ENCODE measurements at places on chromosomes 6 and 20. TPM values are rescaled to one million over a fixed set of nuclear protein-coding genes. Genes with fewer than 3 reads are reported as not detected.

The BPIFB1 gene
- not detected for total RNA-seq

The TREML2 gene
- not detected for total RNA-seq

The GSS gene
- 70.0 TPM for total RNA-seq

The ARMC2 gene
- total RNA-seq = 9.0 TPM

The CTAGE9 gene
- not detected for total RNA-seq

The CLVS2 gene
- total RNA-seq = 38.9 TPM

DNA sequence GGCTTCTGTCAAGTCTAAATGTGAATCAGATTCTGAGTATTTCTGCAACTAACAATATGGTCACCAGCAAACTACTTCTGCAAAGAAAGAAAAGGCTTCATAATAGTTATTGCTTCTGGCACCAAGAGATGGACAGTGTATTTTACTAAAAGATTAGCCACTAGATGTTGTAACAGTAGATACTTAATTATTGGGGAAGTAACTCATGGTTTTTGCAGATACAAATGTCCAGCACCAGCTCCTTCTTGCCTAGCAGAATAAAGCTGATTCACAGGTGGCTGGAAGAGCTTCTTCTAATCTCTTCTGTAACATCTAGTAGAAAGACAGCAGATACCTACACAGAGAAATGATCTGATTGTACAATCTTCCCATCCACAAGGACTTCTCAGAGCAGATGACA is 21.2 kb downstream of the ATXN1 start:
- peaks cover 14% of the 10 kb centered on the region for H3K4me1 ChIP-seq
- no peak for DNase-seq
- no peak overlapping the region for H3K4me3 ChIP-seq
- H3K36me3 ChIP-seq = no peaks in the 10 kb centered on the region
- no peak overlapping the region for H3K27ac ChIP-seq

GRCh38 chr20:4844325-4844724 is 122.6 kb downstream of the PRND start:
- no peak for DNase-seq
- H3K4me3 ChIP-seq = no peak overlapping the region
- H3K27ac ChIP-seq = no peak overlapping the region
- H3K4me1 ChIP-seq = no peaks in the 10 kb centered on the region
- H3K36me3 ChIP-seq = no peaks in the 10 kb centered on the region

DNA sequence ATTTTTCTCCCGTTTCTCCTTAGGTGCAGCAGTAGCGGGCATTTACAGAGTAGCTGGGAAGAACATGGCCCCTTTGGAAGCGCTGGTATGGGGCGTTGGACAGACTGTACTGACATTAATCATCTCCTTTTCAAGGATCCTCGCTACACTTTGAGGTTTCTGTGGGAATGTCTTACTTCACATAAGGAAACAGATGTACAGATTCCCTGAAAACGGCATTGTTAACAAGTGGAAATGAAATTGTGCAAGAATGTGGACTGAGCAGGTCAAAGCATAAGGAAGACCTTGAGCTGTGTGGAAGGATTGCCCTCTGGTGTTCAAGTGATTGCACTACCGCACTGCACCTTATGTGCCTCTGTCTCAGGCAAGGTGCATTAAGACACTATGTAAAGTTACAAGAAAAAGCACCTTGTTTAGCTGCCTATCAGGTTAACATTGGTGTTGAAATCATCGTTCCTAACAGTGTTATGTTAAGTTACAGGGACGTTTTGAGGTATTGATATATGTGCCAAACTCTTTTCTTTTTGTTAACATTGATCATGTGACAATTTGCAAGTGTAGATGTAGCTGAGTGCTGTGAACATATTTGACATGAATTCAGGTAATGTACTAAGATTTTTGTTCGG is 38.0 kb downstream of the TMEM170B start:
- H3K4me1 ChIP-seq = no peaks in the 10 kb centered on the region
- H3K36me3 ChIP-seq = no peaks in the 10 kb centered on the region
- peak; percentile 84 for DNase-seq
- no peaks in the 10 kb centered on the region for H3K27me3 ChIP-seq
- H3K27ac ChIP-seq = no peak overlapping the region
- no peak overlapping the region for H3K4me3 ChIP-seq

DNA sequence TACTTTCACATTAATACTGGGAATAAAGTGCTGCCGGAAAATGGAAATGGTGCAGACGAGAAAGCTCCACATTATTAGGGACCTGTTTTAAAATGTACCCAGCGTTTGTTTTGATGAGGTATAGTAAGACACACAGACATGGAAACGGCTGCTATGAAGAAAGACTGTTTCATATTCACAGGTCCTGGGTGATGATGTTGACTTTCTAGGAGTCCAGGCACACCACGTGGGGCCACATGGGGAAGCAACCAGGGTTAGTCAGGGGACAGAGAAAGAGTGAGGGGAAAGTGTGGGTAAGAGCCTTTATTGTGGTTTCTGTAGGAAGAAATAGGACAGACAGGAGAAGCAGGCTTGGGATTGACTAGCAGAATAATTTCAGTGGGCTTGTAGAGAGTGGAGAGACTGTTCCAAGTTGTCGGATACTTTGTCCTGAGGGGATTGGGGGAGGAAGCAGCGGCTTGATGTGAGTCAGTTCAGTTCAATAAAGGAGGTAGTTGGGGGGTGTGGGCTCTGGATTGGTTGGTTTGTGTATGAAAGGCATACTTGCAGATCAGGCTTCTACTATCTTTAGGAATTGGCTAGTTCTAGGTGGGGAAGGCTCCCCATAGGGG is 112.0 kb upstream of the MCHR2 start:
- no peak overlapping the region for H3K27ac ChIP-seq
- DNase-seq = no peak
- H3K27me3 ChIP-seq = no peaks in the 10 kb centered on the region
- no peaks in the 10 kb centered on the region for H3K4me1 ChIP-seq

DNA sequence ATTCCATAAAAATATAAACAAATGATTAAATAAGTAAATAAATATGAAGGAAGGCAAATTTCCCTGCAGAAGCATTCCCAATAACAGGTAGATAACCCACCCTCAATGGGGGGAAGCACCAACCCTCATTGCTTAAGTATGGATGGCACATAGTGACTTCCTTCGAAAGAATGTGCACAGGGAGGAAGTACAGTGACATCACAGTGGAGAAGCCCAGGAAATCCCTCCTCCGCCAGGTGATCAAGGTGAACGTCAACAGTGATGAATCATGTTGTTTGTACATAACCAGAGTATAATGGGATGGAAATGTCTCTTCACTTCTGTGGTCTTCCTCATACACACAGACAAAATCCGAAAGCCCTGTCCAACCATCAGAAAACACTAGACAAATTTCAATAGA is 267.9 kb downstream of the THBS2 start:
- no peak overlapping the region for H3K4me3 ChIP-seq
- no peaks in the 10 kb centered on the region for H3K4me1 ChIP-seq
- H3K27ac ChIP-seq = no peak overlapping the region
- no peak for DNase-seq
- H3K36me3 ChIP-seq = no peaks in the 10 kb centered on the region
- H3K27me3 ChIP-seq = no peaks in the 10 kb centered on the region

DNA sequence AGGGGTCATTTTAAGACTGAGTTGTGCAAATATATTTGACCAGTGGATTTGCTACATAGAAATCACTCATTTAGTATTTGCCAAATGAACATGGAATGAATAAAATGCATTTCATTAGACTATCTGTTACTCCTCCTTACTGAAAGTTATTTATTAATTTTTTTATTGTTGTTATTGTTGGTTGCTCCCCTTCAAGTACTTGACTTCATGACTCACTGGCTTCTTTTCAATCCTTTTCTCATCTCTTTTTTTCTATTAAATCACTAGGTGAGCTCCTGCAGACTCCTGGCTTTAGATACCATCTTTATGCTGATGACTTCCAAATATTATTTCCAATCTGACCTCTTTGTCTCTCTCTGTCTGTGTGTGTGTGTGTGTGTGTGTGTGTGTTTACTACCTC is 192.2 kb upstream of the FAM83B start:
- H3K27ac ChIP-seq = no peak overlapping the region
- H3K27me3 ChIP-seq = no peaks in the 10 kb centered on the region
- H3K4me3 ChIP-seq = no peak overlapping the region
- no peak for DNase-seq
- no peaks in the 10 kb centered on the region for H3K36me3 ChIP-seq

- peak; percentile 63 for DNase-seq
- H3K4me1 ChIP-seq = peaks cover 6% of the 10 kb centered on the region
- no peaks in the 10 kb centered on the region for H3K36me3 ChIP-seq
- no peak overlapping the region for H3K4me3 ChIP-seq
These were observed 74.4 kb downstream of the NOL4L start for GRCh38 chr20:32510601-32511357.

DNA sequence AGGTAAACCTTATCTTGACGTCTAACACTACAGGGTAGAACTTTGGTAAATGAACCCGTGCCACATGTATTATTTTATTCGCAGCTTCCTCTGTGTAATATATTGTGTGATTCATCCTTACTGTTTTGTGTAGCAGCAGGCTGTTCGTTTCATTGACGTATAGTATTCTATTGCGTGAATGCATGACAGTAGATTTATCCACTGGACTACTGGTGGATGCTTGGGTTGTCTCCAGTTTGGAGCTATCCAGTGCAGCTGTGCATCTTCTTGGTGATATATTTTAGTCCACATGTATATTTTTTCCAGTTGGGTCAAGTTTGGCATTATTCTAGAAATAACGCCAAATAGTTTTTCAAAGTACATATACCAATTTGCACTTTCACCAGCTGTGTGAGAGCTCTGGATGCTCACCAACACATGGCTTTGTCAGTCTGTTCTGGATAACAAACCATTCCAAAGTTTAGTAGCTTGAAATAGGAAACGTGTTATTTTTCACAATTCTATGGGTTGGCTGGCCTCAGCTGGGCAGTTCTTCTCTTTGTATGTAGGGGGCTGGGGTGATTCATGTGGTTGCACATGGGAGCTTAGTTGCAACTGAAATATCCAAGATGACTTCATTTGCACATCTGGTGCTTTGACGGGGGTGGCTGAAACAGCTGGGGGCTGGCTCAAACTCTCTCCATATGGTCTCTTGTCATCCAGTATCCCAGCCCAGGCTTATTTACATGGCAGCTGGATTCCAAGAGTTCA is 9.3 kb downstream of the ECT2L start:
- DNase-seq = no peak
- no peak overlapping the region for H3K4me3 ChIP-seq
- H3K27me3 ChIP-seq = peaks cover 12% of the 10 kb centered on the region
- no peaks in the 10 kb centered on the region for H3K36me3 ChIP-seq

DNA sequence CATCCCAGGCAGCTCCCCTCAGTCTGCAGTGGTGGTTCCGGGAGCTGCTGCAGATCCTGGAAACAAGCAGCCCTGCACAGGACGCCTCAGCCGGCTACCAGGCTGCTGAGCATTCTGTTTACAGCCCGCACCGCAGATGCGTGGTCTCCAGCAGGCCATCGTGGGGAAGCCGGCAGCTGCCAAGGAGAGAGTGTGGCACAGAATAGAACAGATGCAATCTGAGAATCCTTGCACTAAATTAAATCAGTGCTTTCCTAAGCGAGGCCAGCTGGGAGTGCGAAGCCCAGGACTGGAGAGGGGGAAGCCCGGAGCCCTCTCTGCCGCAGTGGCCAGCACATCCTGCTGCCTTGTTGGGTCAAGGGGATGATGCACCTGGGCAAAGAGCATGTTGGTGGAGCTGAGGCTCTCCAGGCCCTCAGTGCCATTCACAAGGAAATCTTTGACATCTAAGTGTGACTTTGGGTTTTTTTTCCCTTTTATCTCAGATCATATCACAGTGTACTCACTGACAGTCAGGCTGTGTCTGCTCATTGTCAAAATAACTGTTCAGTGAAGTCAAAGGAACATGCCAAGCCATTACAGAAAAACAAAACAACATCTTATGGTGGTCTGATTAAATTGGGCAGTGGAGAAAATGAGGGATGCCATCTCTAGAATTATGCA is 118.1 kb downstream of the SYNDIG1 start:
- DNase-seq = peak; percentile 63
- H3K4me1 ChIP-seq = no peaks in the 10 kb centered on the region
- no peaks in the 10 kb centered on the region for H3K27me3 ChIP-seq
- no peaks in the 10 kb centered on the region for H3K36me3 ChIP-seq
- H3K4me3 ChIP-seq = no peak overlapping the region

DNA sequence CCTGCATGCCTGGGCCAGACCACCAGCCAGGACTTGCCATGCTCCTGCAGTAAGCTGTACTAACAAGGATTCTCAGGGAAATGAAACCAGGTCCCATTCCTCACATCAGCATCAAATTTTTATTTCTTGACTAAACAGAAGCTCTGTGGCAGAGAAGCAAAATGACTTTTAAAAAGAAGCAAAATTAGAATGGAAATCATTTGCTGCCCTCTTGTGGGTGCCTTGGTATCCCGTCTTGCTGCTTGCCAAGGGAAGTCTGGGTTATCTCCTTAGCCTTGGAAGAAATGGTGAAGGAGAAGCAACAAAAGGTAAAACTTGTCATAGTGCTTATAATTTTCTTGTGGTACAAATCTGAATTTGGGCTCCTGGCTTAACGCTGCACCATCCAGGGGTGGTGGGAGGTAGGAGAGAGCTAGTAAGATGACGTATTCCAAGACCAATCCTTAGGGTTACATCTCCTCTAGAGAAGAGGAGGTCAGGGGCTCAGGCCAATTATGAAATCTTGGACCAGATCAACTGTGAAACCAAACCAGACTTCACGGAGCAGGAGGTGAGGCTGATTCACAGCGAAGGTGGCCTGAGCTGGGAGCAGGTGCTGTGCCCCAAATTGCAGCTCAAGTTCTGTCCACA is 107.5 kb downstream of the FAXC start:
- H3K36me3 ChIP-seq = no peaks in the 10 kb centered on the region
- H3K27ac ChIP-seq = no peak overlapping the region
- DNase-seq = peak; percentile 85
- H3K27me3 ChIP-seq = no peaks in the 10 kb centered on the region
- no peak overlapping the region for H3K4me3 ChIP-seq

GRCh38 chr6:135498185-135498841 is 773 bp upstream of the AHI1 start:
- no peaks in the 10 kb centered on the region for H3K36me3 ChIP-seq
- peak overlapping the region; percentile 88 for H3K27ac ChIP-seq
- H3K4me1 ChIP-seq = no peaks in the 10 kb centered on the region
- no peaks in the 10 kb centered on the region for H3K27me3 ChIP-seq
- peak; percentile 64 for DNase-seq

DNA sequence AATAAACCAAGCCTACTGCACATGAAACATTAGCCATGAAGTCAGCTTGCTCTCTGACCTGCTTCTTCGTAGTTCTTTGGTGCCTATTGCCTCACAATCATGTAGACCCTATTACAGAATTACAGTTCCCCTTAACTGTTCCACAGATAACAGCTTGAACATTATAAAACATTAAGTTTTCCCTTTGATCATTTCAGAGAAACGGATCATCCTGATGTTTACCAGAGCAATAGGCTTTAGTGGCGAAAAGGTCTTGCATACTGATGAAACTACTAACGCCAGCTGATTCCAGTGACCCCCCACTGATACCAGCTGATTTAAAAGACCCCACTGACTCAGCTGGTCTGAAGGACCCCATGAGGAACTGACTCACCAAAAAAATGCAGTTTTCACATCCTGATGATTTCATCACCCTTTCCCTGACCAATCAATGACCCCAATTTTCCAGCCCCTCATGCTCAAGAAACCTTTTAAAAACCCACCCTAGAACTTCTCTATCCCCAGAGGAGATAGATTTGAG is 39.4 kb upstream of the MLIP start:
- H3K27ac ChIP-seq = no peak overlapping the region
- H3K27me3 ChIP-seq = peaks cover 11% of the 10 kb centered on the region
- no peaks in the 10 kb centered on the region for H3K36me3 ChIP-seq
- no peak for DNase-seq
- no peak overlapping the region for H3K4me3 ChIP-seq

- no peak overlapping the region for H3K27ac ChIP-seq
- no peaks in the 10 kb centered on the region for H3K27me3 ChIP-seq
- H3K4me1 ChIP-seq = no peaks in the 10 kb centered on the region
- no peak for DNase-seq
- H3K4me3 ChIP-seq = peak overlapping the region; percentile 98
These were observed 392 bp upstream of the TASP1 start for GRCh38 chr20:13639150-13639497.
